ENCODE measurements at places on chromosomes 5 and 9. TPM values are rescaled to one million over a fixed set of nuclear protein-coding genes. Genes with fewer than 3 reads are reported as not detected.

RPS14 gene
- total RNA-seq: 1,465 TPM

- no peak for DNase-seq
These were observed 3.4 kb downstream of the CNTFR start for GRCh38 chr9:34585946-34586669.

ACO1 gene
- 17.6 TPM for total RNA-seq

DNA sequence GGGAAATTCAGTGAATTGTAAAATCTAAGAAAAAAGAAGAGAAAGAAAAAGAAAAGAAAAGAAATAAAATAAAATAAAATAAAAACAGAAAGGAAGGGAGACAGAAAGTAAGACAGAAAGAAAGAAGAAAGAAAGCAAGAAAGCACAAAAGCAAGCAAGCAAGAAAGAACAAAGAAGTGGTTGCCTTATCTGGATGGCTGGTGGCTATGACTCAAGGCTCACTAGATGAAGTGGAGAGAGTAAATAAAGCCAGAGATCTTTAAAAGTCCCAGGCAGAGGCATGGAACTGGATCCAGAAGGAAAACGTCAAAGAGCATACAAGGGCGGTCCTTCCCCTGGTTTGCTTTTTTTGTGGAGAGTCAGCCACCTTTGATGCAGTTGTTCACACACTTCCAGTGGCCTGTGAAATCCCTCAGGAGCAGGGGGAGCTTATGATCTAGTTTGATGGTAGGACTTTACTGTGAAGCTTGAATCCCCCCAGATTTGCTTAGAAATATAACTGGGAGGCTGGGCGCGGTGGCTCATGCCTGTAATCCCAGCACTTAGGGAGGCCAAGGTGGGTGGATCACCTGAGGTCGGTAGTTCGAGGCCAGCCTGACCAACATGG lies 176.7 kb upstream of the HMHB1 start:
- no peak for DNase-seq

GRCh38 chr9:96242811-96243210 lies 59.2 kb downstream of the HSD17B3 start:
- DNase-seq: no peak

- DNase-seq: peak; percentile 94
These were observed 41.1 kb downstream of the GALNT12 start for GRCh38 chr9:98848450-98849149.

All from glutamatergic neuron (in vitro differentiated cells).